Bronchial epithelial cell (primary cell): ENCODE measurements at places on chromosomes 2 and 18.
A peak's percentile ranks its signal among the peaks of the same experiment; 100 is the strongest.

DNA sequence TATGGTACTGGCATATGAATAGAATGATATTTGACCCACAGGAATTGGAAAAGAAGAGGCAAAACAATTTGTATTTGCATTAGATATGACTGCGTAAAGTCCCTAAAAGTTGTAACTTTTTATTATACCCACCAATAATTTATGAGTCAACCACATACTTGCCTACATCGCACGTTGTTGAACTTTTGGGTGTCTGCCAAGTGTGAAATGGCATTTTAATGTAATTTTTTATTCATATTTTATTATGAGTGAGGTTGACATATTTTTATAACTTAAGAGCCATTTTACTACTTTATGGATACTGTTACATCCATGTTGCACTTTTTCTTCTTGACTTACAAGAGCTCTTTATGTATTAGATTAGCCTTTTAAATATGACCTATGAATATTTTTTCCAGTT, 4.6 kb downstream of the DSC2 start:
- DNase-seq: no peak

DNA sequence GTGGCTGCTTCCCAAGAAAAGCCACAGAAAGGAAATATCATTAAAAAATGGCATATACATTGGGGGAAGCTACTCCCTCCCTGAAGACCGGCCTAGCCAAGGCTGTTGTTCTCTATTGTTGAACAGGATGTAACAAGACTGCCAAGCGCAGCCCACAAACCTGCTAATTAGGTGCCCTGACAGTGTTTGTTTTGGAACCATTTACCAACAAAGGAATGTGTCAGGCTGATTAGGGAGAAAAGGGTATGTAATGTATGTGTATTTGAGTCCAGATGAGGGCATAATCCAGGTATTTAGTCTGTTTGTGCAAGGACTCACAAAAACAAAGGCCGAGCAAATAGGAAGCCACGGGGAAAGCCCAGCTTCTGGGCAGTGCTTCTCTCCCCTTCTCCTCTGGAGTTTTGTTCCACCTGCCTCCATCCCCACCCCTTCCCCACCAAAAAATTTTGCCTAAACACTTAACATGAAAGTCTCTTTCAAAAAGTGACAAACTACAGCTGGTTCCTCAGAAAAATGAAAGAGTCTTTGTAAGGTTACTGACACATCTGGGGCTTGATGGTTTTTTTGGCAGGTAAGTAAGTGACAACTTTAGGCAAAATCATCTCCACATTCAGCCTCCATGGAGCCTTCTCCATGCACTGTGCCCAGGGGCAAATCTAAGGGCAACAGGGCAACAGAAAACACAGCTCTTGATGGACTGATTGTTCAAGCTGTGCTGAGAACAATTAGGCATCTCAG, 78.3 kb upstream of the FZD5 start:
- peak; percentile 98 for DNase-seq

- DNase-seq: peak; percentile 8
These were observed 167.8 kb downstream of the HNMT start for GRCh38 chr2:138132108-138132507.

DNA sequence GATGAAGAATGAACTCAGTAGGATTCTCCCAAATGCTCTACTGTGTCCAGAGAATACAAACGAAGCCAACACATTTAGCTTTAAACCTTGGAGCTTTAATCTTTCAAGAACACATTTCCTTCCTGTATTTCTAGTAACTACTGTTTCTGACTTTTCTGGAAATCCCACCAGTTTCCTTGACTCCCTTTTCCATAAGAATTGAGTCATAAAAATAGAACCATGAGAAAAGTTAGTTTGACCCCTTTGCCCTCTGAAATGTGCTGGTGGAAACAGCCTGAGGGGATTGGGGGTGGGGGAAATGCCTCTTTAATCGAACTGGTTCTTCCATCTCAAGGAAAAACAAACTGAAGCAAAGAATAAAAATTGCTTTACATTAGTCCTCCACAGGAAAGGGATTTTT, 123.9 kb downstream of the TMEM17 start:
- DNase-seq: no peak

DNA sequence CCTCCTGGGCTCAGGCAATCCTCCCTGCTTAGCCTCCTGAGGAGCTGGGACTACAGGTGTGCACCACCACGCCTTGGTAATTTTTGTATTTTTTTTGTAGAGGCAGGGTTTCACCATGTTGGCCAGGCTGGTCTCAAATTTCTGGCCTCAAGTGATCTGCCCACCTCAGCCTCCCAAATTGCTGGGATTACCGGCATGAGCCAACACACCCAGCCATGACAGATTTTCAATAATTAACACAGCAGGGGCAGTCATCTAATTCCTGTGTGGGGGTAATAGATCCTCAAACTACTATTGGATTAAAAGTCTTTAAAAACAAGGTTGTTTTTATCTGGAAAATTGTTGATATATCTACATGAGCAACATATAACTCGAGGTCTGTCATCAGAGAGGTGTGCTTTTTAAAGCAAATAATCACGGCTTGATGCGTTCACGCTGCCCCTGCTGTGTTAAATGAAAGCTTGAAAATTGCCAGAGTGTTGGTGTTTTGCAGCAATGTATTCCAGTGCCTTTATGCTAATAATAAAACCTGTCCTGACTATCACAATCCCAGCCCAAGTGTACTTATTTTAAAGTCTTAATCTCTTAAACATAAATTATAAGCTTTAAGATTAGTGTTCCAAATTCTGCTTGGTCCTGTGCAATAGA, 35.6 kb upstream of the ASB1 start:
- DNase-seq: no peak

DNA sequence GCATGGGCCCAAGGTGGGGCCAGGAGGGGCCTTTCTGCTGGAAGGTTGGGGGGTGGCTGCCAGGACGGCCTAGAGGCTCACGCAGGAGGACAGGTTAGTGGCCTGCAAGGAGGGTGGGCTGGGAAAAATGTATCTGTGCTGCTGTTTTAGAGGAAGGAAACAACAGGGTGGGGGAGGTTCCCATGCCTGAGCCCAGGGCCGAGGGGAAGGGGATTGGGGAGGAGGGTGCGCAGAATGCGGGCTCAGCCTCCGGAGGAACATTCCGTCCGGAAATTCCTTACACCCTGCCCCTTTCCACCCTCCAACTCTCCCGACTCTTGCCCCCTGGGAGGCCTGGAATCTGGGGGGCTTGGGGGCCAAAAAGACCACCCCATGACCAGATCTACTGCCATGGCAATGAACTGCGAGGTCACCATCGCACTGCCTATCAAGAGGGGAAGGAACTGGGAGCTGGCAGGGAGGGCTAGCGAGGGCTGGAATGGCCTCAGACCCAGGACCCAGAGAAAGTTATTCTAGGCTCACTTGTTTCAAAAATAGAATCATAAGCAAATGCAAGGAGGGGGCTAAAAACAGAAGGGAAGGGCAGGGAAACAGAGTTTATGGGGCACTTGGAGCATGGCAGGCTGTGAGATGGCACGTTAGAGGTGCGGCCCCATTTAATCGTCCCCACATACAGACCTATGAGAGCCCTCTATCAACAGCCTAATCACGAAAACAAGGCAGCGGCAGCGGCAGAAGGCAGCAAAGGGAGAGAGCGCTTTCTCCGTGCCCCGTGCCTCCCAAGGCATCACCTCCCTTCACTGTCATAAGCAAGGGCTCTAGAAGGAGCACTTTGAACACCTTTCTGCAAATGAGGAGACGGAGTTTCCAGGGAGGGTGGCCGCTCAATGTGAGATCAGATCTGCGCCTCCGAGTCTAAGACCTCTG, 90.4 kb downstream of the TNS1 start:
- no peak for DNase-seq

DNA sequence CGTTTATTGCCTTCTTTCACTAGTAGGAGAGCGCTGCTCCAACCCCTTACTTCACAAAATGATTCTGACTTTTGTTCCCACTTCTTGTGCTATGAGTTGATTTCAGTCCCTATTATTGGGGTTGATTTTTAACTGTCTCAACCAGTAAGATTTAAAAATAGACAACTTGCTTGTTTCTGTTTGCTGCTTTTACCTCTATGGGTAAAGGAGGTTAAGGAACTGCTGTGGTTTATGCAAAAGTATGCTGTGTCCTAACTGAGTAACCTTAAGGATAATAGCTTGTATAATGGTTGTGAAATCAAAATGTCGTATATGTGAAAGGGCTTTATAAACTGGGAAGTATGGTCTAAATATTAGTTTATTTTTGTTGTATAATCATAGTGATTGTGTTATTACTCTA, 22.6 kb downstream of the ALMS1 start:
- DNase-seq: no peak

DNA sequence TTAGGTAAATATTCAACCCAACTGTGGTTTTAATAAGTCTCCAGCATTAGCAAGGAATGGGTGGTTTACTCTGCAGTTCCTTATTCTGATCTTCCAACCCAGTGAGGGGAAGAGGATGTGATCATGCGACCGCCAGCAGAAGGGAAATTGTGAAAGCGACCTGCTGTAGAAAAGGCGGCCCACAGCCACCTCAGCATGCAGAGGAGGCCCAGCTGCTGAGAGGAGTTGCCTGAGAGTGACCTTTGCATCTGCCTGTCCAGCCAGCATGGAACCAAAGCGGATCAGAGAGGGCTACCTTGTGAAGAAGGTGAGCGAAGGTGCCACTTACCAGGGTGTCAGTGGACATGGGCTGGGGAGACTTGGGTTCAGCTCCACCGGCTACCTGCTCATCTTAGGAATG, at the start of gene PLEK:
Gene PLEK (plus strand): TSS at position 196 of the 400 bp plus-strand sequence. CDS start 70 bp downstream, at position 266.
- no peak for DNase-seq

GRCh38 chr18:59916746-59917145, 16.9 kb downstream of the PMAIP1 start:
- no peak for DNase-seq

GRCh38 chr2:215503381-215503780, 67.5 kb upstream of the FN1 start:
- DNase-seq: no peak
